Activated T-cell treated with anti-CD3 and anti-CD28 coated beads for 4 hours (primary cell): ENCODE measurements at places on chromosomes 6 and 20.

DNA sequence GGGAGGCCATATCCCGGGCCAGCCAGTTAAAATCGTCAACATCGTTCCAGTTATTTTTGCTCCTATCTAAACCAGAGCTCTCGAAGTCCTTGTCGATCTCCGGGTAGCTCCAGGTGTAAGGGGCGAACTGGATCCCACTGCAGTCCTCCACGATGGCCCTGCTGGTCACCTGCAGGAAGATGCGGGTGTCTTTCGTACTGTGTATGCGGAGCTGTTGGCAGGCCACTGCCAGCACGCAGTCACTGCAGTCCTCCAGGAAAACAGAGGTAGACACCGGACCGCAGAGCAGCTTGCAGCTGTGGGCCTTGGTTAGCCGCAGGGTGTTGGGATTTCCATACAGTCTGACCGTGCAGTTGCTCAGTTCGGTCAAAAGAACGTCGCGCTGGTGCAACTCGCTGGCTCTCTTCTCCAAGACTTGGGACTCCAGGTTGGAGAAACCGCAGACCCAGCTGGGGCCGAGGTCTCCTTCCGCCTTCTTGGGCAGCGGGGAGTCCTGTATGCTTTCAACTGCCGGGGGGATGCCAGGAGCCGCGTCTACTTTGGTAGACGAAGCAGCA is 742 bp downstream of the TBCC start:
- DNase-seq, result no peak

DNA sequence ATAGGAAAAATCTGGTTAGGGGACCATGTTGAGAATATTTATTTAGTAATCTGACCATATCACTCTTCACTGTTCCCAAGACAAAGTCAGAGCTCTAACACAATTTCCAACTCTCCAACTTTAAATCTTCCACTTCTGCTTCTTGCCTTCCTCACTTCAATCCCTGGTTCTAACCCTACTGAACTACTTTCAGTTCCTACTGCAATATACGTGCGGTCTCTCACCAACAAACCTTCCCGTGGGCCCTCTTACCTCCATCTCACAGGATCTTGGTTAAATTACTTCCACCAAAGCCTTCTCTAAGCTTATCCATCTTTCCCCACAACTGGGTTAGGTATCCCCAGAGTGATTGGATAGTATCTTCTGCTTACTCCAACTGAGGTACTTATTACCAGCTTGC is 8.0 kb downstream of the EIF2S2 start:
- DNase-seq, result no peak

GRCh38 chr6:138682704-138683527 is 90.7 kb upstream of the CCDC28A start:
- DNase-seq, result no peak

DNA sequence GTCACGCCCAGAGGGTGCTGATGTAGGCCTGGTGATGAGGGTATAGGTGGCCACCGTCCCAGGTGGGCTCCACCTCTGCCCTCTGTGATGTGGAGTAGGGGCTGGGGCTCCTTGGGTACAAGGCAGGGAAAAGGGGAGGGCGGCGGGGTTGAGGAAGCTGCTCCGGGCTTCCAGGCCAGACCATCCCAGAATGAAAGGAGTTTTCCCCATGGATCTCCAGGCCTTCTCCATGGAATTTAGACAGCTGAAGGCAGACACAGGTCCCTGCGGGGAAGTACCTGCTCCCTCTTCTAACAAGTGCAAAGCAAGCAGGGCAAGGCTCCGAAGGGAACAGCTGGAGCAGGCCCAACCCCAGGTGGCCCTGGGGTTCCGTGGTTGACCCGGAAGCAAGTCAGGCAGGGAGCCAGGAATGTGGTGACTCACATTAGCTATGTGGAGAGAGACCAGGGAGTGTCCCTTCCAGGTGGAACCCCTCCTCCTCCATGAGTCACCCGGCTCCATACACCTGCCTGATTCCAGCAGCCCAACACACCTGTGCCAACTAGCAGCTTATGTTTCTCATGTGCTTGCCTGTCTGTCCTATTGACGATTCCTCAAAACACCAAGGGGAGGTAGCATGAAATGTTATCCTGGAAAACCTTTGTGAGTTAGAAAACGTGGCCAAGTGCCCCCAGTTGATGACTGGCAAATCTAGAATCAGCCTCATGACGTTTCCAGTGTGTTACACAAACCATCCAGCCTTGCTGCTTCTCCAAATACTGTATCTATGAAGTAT is 59.7 kb upstream of the SNX9 start:
- DNase-seq, result no peak

GRCh38 chr6:30219244-30219643 is 6.0 kb upstream of the TRIM26 start:
- peak; percentile 29 for DNase-seq

DNA sequence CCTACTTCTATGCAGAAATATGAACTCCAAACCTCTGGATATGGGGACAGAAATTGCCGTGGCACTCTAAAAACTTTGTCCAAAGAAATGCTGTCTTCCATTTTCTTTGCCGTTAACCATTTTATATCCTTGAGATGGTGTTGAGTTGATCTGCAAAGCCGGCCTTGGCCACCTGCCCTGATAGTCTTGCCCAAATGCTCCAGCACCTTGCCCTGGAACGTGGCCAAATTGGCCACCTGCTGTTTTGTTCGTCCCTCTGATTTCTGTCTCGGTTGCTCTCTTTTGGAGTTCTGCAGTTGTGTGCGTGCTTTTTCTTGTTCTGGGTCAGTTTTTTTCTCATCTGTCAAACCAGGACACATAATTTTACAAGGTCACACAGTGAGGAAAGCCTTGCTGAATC is 239.7 kb upstream of the GMDS start:
- DNase-seq, result no peak

DNA sequence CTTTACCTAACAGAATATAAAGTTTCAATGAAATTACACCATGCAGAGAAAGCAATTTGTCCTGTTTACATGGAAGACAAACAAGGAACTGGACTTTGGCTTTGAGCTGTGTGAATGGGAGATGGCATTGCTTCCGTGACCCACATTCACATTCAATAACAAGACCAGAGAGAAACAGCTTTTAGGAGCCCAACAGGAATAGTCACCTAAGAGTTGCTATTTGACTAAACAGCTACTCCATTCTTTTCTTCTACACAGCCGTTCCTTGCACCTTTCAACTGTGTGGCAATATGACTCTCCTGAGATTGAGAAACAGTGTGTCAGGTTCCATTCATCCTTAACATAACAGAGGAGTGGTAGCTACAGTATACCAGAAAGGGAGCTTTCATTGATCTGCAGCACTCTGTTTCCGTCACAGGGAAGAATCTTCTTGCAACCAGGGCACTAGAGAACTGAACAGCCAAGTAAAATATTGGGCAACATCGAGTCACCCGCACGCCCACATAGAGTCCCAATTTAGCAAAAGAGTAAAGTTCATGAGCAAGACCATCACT is 355.1 kb downstream of the HAO1 start:
- DNase-seq, result no peak

DNA sequence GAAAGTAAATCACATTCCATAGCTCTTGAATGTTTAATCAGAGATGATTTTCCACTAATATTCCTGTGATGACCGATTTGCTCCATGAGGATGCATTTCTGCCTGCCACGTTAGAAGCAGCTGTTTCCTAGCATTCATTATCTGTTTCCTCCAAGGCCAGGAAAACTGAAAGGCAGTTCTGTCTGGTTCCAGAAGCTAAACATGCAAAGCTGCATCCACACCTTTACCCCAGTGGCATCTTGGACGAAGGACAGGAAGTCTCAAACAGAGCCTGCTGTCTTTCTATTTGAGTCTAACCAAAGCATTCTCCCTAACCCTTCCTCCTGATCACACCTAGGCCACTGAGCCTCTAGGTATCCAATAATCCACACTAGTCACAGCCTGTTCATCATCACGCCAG is 27.6 kb downstream of the CNKSR3 start:
- DNase-seq, result no peak

GRCh38 chr6:1135726-1136414 is 176.0 kb upstream of the FOXQ1 start:
- no peak for DNase-seq

DNA sequence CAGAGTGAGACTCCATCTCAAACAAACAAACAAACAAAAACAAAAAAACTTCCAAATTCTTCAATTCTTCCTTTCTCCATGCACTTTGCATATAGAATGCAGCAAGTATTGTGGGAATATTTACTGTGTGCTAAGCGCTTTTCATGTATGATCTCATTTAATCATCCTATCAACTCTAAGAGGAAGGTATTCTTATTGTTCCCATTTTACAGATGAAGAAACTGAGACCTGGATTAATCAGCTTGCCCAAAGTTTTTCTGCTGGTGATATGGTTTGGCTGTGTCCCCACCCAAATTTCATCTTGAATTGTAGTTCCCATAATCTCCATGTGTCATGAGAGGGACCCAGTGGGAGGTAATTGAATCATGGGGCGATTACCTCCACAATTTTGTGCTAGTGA is 56.6 kb upstream of the KCNG1 start:
- DNase-seq, result no peak

DNA sequence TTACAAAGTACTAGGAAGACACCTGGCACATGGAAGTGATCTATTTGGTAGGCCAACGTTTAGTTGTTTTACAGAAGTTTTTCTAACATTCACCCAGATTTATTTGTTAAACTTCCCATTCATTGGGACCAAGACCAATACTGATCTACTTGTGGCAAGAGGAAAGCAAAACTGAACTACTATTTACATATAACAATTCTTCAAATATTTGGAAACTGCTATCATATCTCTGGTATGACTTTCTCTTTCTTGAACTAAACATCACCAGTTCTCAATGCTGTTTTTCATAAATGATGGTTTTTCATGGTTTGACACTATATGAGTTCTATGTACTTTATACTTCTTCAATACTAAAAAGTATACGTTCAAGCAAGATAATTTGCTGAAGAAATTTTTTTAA is 189.2 kb downstream of the ASCC3 start:
- no peak for DNase-seq

GRCh38 chr6:35160642-35161041 is 19.5 kb upstream of the TCP11 start:
- DNase-seq, result no peak

GRCh38 chr20:56323656-56324055 is 35.1 kb upstream of the FAM210B start:
- no peak for DNase-seq

GRCh38 chr6:163339466-163339865 is 75.1 kb upstream of the QKI start:
- DNase-seq, result no peak

DNA sequence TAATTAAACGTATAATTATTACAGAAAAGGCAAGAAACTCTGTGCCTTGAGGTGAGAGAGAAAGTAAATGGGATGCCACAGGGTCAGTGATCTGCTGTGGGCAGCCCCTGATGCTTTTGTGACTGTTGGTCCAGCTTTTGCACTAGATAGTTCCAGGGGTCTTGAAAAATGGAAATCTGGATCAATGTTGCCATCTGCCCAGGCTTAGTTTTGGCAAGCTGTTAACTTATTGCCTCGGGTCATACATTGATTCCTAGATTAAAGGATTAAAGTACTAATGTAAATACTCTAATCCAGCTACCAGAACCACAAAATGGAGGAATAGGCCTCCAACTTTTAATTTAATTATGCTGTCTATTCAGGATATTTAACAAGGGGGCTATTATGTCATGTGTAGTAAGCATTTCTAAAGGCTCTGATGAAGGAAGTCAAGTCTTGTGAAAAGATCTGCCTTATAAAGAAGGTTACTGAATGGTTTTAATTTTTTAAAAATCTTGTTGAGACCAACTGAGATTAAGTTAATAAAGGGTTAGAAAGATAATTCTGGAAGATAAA is 376.0 kb upstream of the HS3ST5 start:
- DNase-seq, result no peak

DNA sequence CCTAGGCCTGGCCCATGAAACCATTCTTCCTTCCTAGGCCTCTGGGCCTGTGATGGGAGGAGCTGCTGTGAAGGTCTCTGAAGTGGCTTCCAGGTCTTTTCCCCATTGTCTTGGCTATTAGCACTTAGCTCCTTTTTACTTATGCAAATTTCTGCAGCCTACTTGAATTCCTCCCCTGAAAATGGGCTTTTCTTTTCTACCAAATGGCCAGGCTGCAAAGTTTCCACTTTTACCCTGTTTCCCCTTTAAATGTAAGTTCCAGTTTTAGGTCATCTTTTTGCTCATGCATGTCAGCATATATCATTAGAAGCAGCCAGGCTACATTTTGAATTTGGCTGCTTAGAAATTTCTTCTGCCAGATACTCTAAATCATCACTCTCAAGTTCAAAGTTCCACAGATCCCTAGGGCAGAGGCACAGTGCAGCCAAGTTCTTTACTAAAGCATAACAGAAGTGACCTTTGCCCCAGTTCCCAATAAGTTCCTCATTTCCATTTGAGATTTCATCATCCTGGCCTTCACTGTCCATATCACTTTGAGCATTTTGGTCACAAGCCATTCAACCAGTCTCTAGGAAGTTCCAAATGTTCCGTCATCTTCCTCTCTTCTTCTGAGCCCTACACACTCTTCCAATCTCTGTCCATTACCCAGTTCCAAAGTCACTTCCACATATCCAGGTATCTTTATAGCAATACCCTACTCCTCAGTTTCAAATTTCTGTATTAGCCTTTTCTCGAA is 71.9 kb downstream of the TBC1D7 start:
- no peak for DNase-seq

GRCh38 chr6:53506872-53507271 is 38.0 kb downstream of the GCLC start:
- DNase-seq, result no peak

- no peak for DNase-seq
Measured at GRCh38 chr20:36819659-36820058, 46.1 kb upstream of the DSN1 start.

DNA sequence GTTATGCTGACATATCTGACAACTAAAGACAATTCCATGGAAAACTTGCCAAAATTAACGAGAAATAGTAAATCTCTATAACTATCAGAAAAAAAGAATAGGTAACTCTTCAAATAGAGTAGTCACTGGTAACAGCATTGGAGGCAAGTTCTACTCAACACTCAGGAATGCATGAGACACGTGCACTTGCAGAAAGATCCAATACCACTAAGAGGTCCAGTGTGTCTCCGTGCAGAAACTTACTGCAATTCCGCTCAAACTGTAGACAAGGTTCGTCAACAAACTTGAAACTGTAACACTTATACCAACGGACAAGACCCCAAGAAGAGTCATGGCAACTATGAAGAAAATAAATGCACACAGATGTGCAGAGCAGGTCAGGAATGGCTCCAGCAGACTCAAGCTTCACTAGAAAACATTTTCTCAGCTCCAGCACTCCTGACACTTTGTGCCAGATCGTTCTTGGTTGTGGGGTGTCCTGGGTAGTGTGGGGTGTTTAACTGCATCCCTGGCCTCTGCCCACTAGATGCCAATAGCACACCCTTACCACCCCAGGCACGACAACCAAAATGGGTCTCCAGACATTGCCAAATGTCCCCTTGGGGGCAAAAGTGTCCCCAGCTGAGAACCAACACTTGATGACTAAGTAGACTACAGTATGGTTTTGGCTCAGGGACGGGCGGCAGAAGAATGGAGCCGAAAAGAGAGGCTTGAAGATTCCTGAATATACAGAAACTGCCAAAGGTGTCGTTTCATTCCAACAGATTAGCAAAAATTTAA is 134.8 kb downstream of the DTNBP1 start:
- no peak for DNase-seq

GRCh38 chr6:107616775-107617174 is 126.9 kb downstream of the SOBP start:
- DNase-seq, result no peak

- no peak for DNase-seq
Measured at GRCh38 chr6:138129190-138129589, 22.0 kb upstream of the PERP start.

- DNase-seq, result no peak
Measured at GRCh38 chr6:11108726-11109125, 2.8 kb downstream of the ERVFRD-1 start.
